Naive thymus-derived CD4-positive, alpha-beta T cell (primary cell): ENCODE measurements at places on chromosomes 11 and 22. TPM values are rescaled to one million over a fixed set of nuclear protein-coding genes. Genes with fewer than 3 reads are reported as not detected.

RNH1 gene
- polyA plus RNA-seq, result 243 TPM

NRIP3 gene
- polyA plus RNA-seq, result 0.13 TPM

UCP3 gene
- 0.97 TPM for polyA plus RNA-seq

FADD gene
- polyA plus RNA-seq, result 11.4 TPM

KCNA4 gene
- not detected for polyA plus RNA-seq

FZD4 gene
- polyA plus RNA-seq, result not detected
